ENCODE measurements at places on chromosomes 4 and X.

GRCh38 chr4:41832961-41833360 is 84.4 kb upstream of the PHOX2B start:
- no peak for DNase-seq

- no peak for DNase-seq
These were observed 59.4 kb downstream of the TSC22D3 start for GRCh38 chrX:107716118-107716684.

- DNase-seq, result no peak
These were observed 743 bp downstream of the ANTXR2 start for GRCh38 chr4:80072228-80072743.

- no peak for DNase-seq
These were observed 9.3 kb upstream of the CUL4B start for GRCh38 chrX:120570011-120570600.

- no peak for DNase-seq
These were observed 101.5 kb downstream of the PDGFC start for GRCh38 chr4:156870131-156870530.

- DNase-seq, result peak; percentile 56
These were observed 28.8 kb downstream of the ATP8A1 start for GRCh38 chr4:42627885-42628646.

DNA sequence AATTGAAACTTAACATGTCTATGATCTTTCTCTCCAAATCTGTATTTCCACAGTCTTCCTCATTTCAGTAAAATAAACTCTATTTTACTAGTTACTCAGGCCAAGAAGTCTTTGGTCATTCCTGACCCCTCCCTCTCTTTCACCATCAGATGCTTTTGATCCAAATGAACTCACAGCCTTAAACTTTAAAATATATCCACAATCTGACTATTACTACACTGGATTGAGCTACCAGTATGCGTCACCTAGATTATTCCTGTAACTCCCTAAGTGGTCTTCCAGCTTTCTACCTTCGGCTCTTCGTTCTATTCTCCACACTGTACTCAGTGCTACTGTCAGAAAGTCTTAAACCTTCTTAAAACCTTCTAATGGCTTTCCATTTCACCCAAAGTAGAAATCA is 195.1 kb downstream of the FBXW7 start:
- DNase-seq, result no peak

DNA sequence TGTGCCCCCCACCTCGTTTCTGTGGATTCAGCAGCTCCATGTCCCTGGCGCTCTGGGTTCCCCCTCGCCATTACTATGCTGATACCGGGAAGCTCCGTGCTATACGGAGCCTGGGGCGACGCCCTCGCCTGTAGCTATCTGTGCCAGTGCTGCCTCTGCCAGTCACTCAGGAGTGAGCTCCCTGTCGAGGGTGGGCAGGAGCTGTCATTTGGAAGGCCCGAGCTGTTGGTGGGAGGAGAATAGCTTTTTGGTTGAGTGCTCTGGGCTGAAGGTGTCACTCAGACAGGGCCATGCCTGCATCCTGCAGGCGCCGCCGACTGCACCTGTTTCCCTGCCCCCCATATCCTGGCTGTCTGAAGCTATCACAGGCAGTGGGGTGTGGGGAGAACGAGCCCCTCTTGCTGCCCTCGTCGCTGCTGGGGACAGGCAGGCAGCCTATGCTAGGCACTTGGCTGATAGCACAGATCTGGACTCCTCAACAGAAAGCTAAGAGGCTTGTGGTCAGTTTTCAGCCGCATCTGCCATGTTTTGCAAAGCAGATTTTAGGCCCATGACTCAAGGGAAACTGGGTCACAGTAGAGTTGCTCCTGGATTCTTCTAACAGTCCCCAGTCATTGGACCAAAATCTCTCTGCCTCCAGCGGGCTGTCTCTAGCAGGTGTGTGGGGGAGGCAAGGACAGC is 31.8 kb downstream of the CPLX1 start:
- DNase-seq, result no peak

DNA sequence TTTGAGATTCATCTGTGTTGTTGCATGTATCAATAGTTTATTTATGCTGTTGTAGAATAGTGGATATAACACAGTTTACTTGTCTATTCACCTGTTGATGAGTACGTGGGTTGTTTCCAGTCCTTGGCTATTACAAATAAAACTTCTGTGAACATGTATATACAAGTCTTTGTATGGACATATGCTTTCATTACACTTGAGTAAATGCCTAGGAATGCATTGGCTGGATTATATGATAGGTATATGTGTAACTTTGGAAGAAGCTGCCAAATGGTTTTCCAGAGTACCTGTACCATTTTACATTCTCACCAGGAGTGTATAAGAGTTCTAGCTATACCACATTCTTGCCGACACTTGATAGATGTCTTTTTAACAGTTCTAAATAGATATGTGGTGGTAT is 16.5 kb downstream of the ART3 start:
- no peak for DNase-seq

DNA sequence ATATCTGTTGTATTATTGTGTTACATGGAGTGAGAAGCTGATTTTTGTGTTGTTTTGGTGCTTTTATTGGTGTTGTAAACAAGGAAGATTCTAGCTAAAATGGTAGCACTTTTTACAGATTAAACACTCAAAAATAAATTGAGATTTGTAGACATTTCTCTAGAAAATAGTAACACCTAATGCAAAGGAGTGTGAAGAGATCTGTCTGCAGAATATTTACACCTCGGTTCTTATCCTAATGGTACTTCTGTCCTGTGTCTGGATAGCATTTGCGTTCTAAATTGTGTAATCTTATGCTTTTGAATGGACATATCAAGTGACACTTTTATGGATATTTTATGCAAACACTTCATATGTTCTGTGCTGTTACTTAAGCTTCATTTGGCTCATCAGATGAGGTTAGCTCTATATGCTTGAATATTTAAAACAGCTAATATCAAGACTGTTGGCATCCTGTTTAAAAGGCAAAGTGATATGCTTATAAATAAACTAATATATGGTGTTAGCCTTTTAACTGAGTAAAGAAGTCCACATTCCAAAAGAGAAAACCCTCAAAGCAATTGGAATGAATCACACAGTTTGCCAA is 6.0 kb downstream of the PCDH7 start:
- peak; percentile 35 for DNase-seq

DNA sequence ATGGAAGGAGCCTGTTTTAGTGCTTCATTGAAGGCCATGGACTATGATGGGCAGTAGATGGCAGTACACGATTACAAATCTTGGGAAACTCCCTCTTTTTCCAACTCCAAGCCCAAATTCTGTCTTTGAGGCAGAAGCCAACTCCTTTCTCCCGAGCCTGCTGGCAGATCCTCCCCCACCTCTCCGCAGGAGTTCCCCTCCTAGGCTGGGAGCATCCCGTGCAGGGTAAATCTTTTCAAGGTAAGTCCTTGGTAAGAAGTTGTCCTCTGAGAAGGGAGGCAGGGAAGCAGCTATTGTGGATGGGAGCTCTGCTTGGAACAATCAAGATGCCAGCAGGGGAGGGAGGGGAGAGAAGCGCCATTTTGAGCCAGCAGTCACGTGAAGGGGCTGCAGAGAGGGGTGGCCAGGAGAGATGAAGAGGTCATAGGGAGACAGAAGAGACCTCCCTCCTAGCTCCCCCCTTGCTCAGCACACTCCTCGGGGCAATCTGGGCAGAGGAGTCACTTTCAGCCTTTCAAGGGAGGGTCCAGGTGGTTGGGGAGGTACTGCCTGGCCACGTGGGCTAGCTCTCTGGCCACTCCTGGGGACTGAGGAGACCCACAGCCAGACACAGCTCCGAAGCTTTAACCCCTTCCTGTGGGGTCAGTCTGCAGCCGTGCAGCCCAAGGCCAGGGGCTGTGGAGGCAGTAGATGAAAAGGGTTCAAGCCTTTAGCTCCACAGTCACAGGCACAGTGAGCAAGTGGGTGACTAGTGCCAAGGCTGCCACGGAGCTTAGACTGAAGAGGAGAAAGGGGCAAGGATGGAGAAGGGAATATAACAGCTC is 9.6 kb downstream of the CC2D2A start:
- DNase-seq, result peak; percentile 21

Data from NCI-H2029 treated with DMSO at 0.1 percent for 48 hours (cell line).